T-helper 1 cell (primary cell): ENCODE measurements at places on chromosomes 12 and 14.

DNA sequence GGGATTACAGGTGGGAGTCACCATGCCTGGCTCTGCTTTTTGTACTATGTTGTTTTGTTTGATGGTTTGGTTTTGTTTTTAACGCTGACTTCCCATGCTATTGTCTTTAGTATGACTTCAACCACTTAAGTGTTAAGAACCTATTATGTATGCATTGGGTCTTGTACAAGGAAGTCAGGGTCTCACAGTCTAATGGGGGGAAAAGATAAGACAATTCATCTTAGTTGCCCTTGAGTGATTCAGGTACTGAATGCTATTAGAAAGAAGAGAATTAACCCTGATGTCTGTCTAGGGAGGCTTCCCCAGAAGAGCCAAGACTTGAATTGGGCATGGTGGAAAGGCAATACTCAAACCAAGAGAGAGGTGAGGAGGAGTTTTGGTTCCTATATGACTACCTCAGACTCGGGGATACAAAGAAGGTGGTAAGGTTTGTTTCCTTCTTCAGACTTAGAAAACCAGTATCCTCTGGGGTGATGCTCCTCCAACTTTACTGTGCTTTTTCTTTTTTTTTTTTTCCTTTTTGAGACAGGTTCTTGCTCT, 64.6 kb downstream of the SUSD6 start:
- DNase-seq, result peak; percentile 86

- no peak for DNase-seq
Observed at GRCh38 chr12:104319028-104319427, 15.5 kb downstream of the EID3 start.

- no peak for DNase-seq
Observed at GRCh38 chr12:946212-946611, 3.3 kb downstream of the RAD52 start.

DNA sequence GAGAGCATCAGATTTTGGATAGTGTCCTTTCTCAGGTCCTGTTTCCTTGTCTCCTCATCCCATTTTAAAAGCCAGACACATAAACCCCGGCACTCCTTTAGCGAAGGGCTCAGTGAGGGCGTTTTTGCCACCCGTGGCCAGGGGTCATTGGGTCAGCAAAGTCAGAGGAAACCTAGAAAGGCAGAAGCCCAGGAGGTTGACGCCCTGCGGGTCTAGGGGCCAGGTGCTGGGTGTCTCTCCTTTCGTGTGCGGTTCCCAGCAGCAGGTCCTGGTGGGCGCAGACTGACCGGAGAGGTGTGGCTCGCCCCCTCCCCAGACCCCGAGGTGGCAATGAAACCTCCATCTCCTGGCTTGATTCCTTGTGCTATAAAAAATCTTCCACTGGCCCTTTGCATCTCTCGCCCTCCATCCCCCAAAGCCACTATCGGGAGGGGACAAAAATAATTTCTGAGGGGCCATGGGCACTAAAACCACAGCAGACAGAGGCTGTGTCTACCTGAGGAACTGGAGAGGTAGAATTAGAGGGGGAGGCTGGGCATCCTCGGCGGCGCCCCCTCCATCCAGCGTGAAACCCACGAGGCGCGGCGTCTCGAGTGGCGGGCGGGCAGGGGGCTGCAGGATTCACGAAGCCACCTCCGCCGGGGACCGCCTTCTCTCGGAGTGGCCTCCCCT, 858 bp upstream of the FRMD6 start:
- DNase-seq, result no peak

- DNase-seq, result no peak
Observed at GRCh38 chr12:108798551-108799221, 58.7 kb downstream of the SSH1 start.

DNA sequence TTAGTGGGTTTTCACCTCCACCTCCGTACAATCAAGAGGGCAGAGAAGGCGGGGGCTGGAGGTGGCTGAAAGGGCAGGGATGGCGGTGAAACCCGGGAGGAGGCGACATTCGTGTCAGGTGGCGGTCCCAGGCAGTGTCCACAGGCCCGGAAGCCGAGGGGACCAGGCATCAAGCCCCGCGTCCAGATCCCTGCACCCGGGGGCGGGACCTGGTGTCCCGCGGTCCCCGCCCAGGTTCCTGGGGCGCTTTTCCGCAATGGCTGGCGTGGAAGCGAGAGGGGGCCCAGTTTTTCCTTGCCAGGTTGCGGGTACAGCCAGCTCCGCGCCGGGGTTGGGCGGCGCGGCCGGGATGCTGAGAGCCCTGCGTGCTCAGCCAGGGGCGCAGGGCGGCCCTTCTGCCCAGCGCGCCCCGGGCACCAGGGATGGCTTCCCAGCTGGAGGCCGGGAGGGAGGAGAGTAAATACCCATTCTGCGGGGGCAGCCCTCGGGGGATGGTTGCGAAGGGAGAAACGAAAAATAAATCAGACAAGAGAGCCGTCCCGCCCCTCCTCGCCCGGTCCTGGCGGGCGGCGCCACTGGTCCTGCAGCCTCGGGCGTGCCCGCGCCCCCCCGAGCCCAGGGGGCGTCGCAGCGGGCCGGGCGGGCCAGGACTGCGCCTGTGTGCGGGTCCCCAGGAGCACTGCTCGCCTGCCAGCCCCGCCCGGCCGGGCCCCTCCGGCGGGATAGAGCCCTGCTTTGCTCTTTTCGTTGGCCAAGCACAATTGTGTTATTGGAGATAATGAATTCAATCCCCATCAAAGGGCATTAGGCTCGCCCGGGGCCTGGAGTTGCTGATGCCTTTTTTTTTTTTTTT, 11.5 kb downstream of the FOXA1 start:
- DNase-seq, result no peak

DNA sequence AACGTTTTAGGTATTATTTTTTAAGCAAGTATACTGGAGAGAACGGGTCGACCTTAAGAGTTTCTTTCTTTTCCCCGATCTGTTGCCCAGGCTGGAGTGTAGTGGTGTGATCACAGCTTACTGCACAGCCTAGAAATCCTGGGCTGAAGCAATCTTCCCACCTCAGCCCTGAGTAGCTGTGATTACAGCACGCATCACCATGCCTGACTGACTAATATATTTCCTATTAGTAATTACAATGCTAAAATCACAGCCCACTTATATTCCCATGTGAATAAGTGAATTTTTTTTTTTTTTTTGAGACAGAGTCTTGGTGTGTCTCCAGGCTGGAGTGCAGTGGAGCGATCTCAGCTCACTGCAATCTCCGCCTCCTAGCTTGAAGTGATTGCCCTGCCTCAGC, 50.4 kb downstream of the DICER1 start:
- DNase-seq, result no peak

- DNase-seq, result no peak
Observed at GRCh38 chr14:28823245-28823644, 56.7 kb downstream of the FOXG1 start.

DNA sequence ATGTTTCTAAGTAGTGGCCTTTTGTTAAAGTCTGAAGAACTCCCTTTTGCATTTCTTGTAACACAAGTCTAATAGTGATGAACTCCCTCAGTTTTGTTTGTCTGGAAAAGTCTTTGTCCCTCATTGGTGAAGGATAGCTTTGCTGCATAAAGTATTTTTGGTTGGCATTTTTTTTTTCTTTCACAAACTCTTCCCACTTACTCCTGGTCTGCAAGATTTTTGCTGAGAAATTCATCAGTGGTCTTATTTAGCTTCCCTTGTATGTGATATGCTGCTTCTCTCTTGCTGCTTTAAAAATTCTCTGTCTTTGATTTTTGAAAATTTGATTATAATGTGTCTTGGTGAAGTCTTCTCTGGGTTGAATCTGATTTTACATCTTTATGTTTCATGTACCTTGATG, 22.7 kb downstream of the TRMT5 start:
- no peak for DNase-seq

- DNase-seq, result no peak
Observed at GRCh38 chr14:39339003-39339402, 93.2 kb downstream of the FBXO33 start.

- DNase-seq, result no peak
Observed at GRCh38 chr12:14991069-14991468, 18.2 kb downstream of the PDE6H start.

DNA sequence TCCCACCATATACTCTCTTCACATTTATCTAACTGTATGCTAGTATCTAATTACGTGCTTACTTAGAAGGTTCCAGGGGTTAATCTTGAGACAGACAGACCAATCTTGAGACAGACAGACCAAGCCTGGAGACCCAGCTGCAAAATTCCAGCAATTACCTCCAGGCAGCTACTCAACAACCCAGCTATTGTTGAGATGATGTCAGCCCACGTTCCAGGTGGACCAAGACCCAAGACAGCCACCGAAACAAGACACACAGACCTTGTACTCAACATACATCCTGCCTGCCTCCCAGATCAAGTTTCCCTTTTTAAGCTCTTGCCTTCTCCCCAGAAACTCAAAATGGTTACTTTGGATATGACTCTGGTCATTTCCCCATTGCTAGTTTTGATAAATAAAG, 64.9 kb upstream of the VASH1 start:
- DNase-seq, result no peak

DNA sequence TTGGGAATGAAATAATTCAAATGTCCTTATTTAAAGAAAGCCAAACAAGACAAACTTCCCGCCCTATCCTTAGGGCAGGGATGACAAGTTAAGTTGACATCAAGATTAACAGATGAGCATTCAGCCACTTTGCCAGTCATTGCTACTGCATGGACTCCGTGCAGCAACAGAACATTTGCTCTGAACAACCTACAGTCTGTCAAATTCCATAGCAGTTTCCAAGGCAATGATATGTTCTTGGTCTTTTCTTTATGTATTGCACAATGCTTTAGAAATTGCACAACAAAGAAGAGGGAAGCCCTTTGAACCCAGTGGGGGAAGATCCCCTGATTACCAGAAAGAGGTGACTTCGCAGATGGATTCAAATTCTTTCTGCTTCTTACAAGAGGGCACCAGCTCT, 269.8 kb downstream of the BCAT1 start:
- DNase-seq, result no peak

- DNase-seq, result no peak
Observed at GRCh38 chr12:41287500-41288141, 99.5 kb downstream of the PDZRN4 start.

DNA sequence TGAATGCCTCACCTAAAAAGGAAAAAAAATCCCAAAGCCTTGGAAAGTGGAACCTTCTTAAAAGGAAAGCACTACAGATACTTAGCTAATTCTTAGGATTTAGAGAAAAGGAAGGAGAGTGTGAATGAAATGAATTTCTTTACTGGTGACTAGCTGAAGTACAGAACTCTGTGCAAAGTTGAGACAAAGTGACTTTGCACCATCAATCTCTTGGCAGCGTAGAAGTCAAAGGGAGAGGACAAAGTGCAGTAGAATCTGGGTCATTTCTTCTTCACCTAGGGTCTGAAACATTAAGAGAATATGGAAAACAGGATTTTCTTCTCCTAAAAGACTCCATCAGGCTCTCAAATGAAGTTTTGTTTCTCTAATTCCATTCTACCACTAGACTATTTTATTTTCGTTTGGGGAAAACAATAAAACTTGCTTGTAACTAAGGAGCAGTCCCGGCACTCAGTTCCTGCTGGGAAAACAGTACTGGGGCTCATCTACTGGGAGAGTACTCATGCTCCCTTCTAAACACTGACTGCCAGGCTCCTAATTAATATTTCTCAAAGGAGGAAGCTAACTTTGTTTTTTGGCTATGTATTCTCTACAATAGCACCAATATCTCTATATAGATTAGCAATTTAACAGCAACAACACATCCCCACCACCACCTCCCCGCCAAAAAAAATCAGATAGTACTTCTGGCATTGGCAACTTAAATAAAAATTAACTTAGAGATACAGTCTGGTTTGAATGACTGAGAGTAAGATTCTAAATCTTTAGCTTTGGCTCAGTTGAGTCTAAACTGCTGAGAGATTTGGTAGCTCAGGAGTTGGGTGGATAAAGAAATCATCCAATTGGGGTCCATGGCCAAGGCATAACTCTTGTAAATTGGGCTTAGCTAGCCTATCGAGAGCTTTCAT, 110.7 kb downstream of the SLC15A5 start:
- DNase-seq, result no peak

GRCh38 chr12:126397660-126398059, 1332.4 kb downstream of the AACS start:
- no peak for DNase-seq

GRCh38 chr14:52876311-52876710, 74.5 kb downstream of the FERMT2 start:
- no peak for DNase-seq

DNA sequence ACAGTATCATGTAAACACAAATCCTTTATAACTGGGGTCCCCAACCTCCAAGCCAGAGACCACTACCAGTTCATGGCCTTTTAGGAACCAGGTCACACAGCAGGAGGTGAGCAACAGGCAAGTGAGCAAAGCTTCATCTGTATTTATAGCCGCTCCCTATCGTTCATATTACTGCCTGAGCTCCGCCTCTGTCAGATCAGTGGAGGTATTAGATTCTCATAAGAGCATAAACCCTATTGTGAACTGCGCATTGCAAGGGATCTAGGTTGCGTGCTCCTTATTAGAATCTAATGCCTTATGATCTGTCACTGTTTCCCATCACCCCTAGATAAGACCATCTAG, 49.9 kb downstream of the LRP6 start:
- no peak for DNase-seq

DNA sequence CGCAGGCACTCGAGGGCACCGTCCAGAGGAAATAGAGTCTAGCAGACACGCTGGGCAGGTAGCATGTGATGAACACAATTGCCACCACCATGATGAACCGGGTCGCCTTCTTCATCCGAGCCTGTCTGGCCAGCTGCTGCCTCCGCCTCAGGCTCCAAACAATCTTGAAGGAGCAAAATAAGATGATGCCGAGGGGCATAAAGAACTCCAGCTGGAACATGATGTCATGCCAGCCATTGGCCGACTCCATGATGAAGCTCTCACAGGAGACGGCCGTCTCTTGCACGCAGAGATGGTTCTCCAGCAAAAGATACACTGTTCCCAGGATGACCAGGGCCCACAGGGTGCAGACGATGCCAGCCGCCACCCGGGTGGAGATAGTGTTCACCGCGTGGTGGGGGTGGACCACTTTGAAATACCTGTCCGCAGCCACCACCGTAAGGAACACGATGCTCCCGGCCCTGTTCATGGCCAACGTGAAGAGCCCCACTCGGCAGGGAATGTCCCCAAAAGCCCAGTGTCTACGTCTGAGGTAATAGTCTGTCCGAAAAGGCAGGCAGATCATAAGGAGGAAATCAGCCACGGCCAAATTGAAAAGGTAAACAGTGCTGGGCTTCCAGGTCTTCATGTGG, 945 bp downstream of the HCAR1 start:
- no peak for DNase-seq

GRCh38 chr12:76455582-76456345, 103.8 kb downstream of the OSBPL8 start:
- DNase-seq, result peak; percentile 60

GRCh38 chr14:92677087-92677668, 71.2 kb downstream of the LGMN start:
- no peak for DNase-seq

DNA sequence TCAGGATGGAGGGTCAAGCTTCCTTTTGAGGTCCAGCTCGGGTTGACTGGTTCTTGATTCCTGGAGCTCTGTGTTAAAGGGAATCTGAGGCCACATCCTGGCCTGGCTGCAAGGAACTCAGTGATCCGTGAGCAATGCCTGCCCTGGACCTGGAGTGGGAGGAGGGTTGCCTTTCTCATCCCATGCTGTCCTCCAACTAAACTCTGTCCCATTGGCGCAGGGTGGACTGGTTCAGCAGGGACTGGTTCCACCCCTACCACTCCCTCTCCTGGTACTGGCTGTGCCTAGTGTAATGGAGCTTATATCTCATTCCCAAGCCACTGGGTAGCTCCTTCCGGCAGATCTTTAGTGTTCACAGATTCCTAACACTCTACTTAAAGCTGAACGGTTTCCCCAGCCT, 3.9 kb upstream of the CMKLR1 start:
- DNase-seq, result no peak

- DNase-seq, result no peak
Observed at GRCh38 chr14:81946375-81946774, 412.7 kb upstream of the SEL1L start.
